HFFc6 (cell line): ENCODE measurements at places on chromosomes 4 and X.

- DNase-seq: no peak
These were observed 34.8 kb downstream of the GPR101 start for GRCh38 chrX:136999024-136999423.

- DNase-seq: no peak
These were observed 22.8 kb upstream of the FGF2 start for GRCh38 chr4:122803788-122804208.

DNA sequence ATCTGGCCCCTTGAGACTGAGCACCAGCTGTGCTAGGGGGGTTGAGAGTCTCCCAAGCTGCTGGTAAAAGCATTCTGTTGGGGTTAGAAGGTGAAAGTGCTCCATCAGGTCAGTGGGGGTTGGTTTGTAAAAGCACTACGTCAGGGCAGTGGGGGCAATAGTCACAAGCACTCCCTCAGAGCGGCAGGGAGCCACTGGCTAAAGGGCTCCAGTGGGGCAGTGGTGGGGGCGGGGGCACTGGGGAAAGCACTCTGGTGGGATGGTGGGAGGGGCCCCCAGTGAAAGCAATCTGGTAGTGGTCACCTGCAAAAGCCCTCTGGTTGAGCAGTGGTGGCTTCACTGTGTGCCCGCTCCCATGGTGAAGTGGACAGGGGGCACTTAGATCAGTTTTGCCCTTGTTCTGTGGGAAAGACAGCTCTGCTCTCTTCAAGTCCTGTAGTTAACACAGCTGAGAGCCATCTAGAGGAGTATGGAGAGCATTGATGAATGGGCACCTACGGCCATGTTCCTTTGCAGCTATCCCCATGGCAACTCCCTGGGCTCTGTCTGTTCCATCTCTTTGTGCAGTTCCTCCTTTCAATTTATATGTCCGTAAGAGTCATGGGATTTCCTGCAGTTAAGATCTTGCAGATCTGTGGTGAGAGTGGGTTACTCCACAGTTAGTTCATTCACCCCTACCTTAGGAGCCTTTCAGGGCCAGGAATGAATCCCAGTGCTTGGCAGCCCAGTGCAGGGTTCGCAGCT is 106.4 kb downstream of the SH3BGRL start:
- DNase-seq: no peak

DNA sequence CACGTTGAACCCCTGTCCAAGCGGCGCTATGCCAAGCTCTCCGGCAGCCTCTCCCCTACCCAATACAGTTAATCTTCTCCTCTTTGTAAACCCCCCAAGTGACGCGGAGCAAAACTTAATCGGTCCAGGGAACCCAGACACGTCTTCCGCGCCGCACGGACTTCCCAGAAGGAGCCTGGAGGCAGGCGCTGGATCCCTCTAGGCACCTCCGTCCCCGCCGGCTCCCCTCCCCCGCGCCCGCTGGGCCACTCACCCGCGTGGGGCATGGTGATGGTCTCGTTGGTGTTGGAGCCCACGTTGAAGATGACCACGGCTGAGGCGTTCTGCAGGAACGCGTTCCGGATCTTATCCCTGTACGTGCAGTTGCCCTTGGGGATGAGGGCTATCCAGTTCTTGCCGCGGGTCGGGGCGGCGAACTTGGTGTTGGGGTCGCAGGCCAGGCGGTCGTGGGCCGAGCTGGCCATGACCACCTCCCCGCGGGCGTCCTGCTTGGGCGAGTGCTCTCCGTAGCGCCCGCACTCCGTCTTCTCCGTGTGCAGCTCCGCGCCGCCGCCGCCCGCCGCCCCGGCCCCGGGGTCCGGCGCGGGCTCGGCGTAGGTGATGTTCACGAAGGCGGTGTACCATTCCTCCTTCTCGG is 1.1 kb downstream of the RNF150 start:
- DNase-seq: no peak

DNA sequence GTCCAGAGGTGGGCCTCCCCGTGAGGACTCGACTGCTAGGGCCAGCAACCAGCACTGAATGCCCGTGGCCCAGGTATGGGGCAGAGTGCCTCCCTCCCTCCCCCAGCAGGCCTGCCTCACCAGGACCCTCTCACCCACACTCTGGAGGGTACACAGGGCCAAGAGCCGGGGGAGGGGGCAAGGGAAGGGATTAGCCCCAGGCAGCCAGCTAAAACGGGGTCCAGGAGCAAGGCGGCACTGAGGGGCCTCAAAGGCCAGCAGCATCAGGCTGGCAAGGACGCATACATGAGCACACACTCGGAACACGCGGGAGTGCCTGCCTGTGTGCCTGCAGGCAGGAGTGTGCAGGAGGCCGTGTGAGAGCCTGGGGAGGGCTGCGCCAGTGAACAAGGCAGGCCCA is 18.3 kb upstream of the DUSP9 start:
- DNase-seq: no peak

DNA sequence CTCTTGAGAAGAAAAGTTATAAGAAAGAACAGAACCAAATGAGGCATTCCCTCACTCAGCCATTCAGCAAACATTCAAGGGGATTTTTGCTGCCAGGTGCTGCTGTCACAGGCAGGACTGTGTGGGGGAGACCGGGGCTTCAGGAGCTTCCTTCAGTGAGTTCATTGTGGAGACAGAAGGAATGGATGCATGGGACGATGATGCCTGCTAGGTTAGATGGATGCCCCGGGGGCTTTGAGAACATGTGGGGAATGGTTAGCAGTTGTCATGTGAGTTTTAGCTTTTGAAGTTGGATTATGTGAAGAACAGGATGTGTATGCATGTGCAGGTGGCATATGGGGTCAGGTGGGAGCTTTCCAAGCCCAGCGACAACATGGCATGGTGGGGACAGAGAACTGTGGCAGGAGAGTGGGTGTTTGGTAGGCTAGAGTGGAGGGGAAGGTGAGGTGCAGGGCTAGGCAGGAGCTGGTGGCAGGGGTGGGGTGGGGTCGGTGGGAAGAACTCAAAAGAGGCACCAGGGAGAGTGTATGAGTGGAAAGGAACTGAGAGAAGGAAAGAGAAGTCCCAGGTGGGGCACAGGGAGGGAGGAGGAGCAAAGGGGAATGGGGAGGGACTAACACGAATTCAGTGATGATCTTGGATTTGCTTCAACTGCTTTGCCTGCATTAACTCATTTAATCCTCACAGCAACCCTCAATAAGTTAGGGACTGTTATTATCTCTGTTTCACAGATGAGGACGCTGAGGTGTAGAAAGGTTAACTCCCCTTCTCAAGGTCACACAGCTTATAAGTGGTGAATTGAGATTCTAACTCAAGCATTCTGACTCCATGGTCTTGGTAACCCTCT is 8.4 kb downstream of the DCUN1D4 start:
- no peak for DNase-seq

- DNase-seq: no peak
These were observed 31.3 kb upstream of the CYP2U1 start for GRCh38 chr4:107900067-107900466.

GRCh38 chr4:47478804-47479203 is 6.3 kb upstream of the ATP10D start:
- DNase-seq: no peak
